ENCODE measurements at places on chromosomes 13 and 19.

- H3K4me3 ChIP-seq = no peak overlapping the region
- no peaks in the 10 kb centered on the region for H3K36me3 ChIP-seq
- H3K4me1 ChIP-seq = no peaks in the 10 kb centered on the region
- H3K27ac ChIP-seq = no peak overlapping the region
- DNase-seq = no peak
These were observed 143.6 kb downstream of the OXGR1 start for GRCh38 chr13:96850538-96851145.

GRCh38 chr13:49585220-49586157, at the start of gene RCBTB1:
Gene RCBTB1, minus strand, starts transcription at chr13:49585558. Its CDS starts 18,279 bp downstream, at chr13:49567279.
- DNase-seq = peak; percentile 70
- peak within 1 kb of the TSS; percentile 70 for H3K27ac ChIP-seq
- H3K4me3 ChIP-seq = peak within 1 kb of the TSS; percentile 91
- no peaks in the 10 kb centered on the region for H3K36me3 ChIP-seq
- no peaks in the 10 kb centered on the region for H3K27me3 ChIP-seq

DNA sequence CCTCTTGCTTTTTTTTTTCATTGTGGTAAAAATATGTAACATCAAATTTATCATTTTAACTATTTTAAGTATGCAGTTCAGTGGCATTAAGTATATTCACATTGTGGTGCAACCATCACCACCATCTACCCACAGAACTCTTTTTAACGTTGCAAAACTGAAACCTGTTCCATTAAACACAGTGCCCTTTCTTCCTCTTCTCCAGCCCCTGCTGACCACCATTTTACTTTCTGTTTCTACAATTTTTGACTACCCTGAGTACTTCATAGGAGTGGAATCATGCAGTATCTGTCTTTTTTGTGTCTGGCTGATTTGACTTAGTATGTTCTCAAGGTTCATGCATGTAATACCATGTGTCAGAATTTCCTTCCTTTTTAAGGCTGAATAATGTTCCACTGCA, 153.1 kb downstream of the FGF9 start:
- DNase-seq = no peak
- no peaks in the 10 kb centered on the region for H3K36me3 ChIP-seq
- H3K4me3 ChIP-seq = no peak overlapping the region
- H3K27me3 ChIP-seq = no peaks in the 10 kb centered on the region

- H3K4me1 ChIP-seq = no peaks in the 10 kb centered on the region
- no peak for DNase-seq
- H3K4me3 ChIP-seq = no peak overlapping the region
- peaks cover 33% of the 10 kb centered on the region for H3K36me3 ChIP-seq
- H3K27ac ChIP-seq = no peak overlapping the region
These were observed 18.5 kb downstream of the AP3D1 start for GRCh38 chr19:2132731-2133490.

DNA sequence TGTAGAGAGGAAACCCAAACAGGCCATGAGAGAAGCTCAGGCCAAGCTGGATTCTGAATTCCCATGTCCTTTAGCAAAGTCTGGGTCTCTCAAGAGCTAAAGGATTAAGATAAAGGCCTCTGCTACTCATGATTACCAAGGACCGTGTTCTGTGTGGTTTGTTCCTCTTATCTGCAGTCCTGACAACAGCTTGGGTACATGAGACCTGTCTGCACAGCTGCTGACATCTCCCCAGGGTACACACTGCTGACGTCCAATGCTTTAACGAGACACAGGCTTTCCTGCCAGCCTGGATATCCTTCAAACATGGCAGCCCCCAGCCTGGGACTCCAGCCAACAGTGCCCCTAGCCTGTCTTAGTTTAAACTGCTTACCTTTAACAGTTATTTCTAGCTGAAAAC, 211.0 kb downstream of the SLC7A1 start:
- H3K4me3 ChIP-seq = no peak overlapping the region
- no peak overlapping the region for H3K27ac ChIP-seq
- H3K36me3 ChIP-seq = no peaks in the 10 kb centered on the region
- no peaks in the 10 kb centered on the region for H3K27me3 ChIP-seq
- no peaks in the 10 kb centered on the region for H3K4me1 ChIP-seq
- no peak for DNase-seq

- H3K36me3 ChIP-seq = no peaks in the 10 kb centered on the region
- no peak for DNase-seq
- no peak overlapping the region for H3K4me3 ChIP-seq
- H3K4me1 ChIP-seq = no peaks in the 10 kb centered on the region
- no peak overlapping the region for H3K27ac ChIP-seq
These were observed 30.7 kb upstream of the SERPINE3 start for GRCh38 chr13:51308781-51309180.

DNA sequence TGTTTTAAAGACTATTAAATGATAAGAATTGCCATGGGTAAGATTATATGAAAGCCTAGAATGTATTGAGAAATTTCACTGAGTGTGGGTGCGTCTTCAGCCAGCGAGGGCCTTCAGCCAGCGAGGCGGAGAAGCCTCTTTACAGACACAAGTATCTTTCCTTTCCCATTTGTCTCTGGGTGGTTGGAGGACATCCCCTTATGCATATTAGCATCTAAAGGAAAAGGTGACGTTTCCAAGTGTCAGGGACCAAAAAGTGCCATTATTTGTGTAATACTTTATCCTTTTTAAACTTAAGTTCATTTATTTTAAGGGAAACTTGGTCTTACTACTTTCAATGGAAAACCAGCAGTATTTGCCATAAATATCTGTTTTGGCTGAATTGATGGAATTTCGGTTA, 22.2 kb downstream of the SMARCA4 start:
- H3K4me1 ChIP-seq = no peaks in the 10 kb centered on the region
- DNase-seq = no peak
- H3K36me3 ChIP-seq = peaks cover 10% of the 10 kb centered on the region

- no peak overlapping the region for H3K4me3 ChIP-seq
- DNase-seq = peak; percentile 52
- no peak overlapping the region for H3K27ac ChIP-seq
- H3K36me3 ChIP-seq = no peaks in the 10 kb centered on the region
- no peaks in the 10 kb centered on the region for H3K27me3 ChIP-seq
These were observed 7.0 kb upstream of the MAMSTR start for GRCh38 chr19:48726556-48726955.

GRCh38 chr19:15072930-15073647, 8.9 kb upstream of the OR1I1 start:
- no peak for DNase-seq
- H3K4me1 ChIP-seq = no peaks in the 10 kb centered on the region
- no peak overlapping the region for H3K27ac ChIP-seq
- H3K36me3 ChIP-seq = no peaks in the 10 kb centered on the region
- H3K4me3 ChIP-seq = no peak overlapping the region
- H3K27me3 ChIP-seq = no peaks in the 10 kb centered on the region

- H3K36me3 ChIP-seq = no peaks in the 10 kb centered on the region
- no peak overlapping the region for H3K27ac ChIP-seq
- peak; percentile 48 for DNase-seq
- H3K4me1 ChIP-seq = peaks cover 34% of the 10 kb centered on the region
- H3K4me3 ChIP-seq = peak overlapping the region; percentile 34
These were observed 5.2 kb upstream of the ZNF579 start for GRCh38 chr19:55585658-55586339.

DNA sequence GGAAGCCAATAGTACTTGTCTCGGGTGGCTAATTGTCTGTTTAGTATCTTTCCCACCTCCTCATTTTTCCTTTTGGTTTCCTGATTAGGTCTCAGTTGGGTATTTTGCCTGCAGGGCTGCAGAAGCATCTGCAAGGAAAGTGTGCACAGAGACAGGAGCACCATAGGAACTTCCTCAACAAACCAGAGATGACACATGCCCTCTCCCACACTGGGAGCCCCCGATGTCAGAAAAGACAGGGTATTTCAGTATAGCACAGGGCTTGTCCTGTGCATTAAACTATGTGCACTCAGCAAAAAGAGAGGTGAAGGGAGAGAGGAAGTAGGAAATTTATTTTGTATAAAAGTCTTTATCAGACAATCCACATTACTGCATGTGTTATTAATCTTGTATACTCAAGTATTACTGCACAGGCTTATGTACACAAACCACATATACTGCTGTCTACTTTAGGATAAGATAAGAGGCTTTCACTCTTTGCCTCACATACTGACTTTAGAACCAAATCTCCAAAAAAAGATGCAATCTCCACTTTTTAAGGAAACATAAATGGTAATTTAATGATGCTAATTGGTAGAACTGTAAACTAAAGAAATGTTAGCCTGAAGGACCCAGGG, 501.0 kb downstream of the FOXO1 start:
- H3K36me3 ChIP-seq = no peaks in the 10 kb centered on the region
- no peaks in the 10 kb centered on the region for H3K27me3 ChIP-seq
- DNase-seq = no peak
- no peak overlapping the region for H3K4me3 ChIP-seq
- no peak overlapping the region for H3K27ac ChIP-seq
- H3K4me1 ChIP-seq = peaks cover 12% of the 10 kb centered on the region

GRCh38 chr19:4064149-4064495, 2.6 kb downstream of the ZBTB7A start:
- no peaks in the 10 kb centered on the region for H3K27me3 ChIP-seq
- peaks cover 60% of the 10 kb centered on the region for H3K4me1 ChIP-seq
- no peak for DNase-seq
- peak overlapping the region; percentile 58 for H3K4me3 ChIP-seq
- H3K27ac ChIP-seq = peak overlapping the region; percentile 70
- no peaks in the 10 kb centered on the region for H3K36me3 ChIP-seq

DNA sequence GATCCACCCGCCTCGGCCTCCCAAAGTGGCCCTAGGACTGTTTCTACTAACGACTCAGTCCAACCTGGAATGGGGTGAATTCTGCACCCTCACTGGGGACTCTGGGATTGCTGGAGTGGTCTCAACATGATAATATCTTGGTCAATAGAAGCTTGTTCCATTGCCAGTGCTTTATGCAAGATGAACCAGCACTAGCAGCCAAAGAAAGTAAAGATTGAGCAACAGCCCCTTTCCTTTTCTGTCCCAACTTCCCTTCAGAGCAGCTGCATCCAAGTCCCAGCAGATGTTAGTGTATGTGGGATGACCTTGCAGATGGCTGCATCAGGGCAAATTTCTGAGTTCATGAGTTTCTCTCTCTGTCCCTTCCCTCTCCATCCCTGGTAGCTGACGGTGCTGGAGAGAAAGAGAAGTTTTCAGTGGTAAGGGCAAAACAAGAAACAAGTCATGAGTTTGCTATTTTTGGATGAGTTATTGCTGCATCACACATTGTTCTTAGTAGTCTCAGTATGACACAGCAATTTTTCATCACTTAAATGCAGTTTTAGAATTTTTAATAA, 183.6 kb upstream of the EDNRB start:
- H3K36me3 ChIP-seq = no peaks in the 10 kb centered on the region
- no peak for DNase-seq
- no peak overlapping the region for H3K4me3 ChIP-seq
- no peak overlapping the region for H3K27ac ChIP-seq

DNA sequence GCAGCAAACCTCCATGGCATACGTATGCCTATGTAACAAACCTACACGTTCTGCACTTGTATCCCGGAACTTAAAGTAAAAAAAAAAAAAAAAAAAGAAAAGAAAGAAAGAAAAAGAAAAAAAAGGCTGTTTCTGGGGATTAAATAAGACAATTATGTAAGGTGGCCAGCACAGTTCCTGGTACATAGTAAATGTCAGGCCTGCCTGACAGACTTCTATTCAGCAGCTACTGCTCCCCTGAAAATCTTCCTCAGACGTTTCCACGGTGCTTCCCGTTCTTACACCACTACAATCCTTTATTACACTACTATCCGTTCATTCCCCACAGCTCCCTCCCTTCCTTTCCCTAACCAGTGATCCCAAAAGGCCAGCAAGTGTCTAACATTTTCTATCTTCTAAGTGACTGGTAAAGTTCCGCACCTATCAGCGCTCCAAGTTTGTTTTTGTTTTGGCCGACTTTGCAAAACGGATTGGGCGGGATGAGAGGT, 636 bp upstream of the RB1 start:
- H3K27me3 ChIP-seq = no peaks in the 10 kb centered on the region
- peaks cover 29% of the 10 kb centered on the region for H3K4me1 ChIP-seq
- peak overlapping the region; percentile 99 for H3K27ac ChIP-seq
- no peak for DNase-seq
- peak overlapping the region; percentile 66 for H3K4me3 ChIP-seq

- no peak for DNase-seq
- no peak overlapping the region for H3K27ac ChIP-seq
- H3K4me3 ChIP-seq = no peak overlapping the region
These were observed 5.3 kb upstream of the PSG7 start for GRCh38 chr19:42942187-42942789.

DNA sequence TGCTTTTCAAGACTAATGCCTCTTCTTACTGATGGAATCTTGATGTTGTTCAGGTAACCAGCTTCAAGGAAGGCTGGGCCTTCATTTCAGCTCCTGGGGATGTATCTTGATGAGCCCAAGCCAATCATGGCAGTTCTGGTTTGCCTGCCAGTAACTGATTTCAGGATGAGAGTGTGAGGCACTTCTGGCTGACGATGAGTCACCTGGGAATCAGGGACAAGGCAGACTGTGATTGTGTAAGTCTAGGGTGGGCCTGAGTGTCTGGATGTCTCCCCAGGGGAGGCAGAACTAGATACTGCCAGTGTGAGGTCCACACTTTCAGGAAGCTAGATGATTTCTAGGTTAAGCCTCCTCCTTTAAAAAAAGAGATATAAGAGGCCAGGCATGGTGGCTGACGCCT, 77.3 kb upstream of the KL start:
- no peaks in the 10 kb centered on the region for H3K4me1 ChIP-seq
- no peak for DNase-seq
- no peaks in the 10 kb centered on the region for H3K27me3 ChIP-seq
- no peak overlapping the region for H3K27ac ChIP-seq
- H3K4me3 ChIP-seq = no peak overlapping the region
- no peaks in the 10 kb centered on the region for H3K36me3 ChIP-seq

DNA sequence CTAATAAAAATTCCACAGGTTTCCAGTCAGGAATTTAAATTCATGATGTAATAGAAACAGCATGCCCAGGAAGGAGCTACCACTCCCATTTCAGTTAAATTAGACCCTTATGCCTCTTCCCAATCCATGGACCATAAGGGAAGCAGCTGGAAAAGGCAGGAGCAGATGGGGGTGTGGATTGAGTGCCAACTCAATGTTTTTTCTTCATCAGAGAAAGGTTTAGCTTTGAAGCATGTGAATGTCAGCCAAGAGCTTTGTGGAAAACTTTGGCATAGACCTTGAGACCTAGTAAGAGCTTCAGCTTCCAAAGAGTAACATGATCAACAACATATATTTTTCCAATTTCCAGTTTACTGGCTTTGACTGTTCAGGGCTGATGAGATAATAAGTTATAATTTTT, 2139.9 kb downstream of the PCDH9 start:
- H3K27me3 ChIP-seq = no peaks in the 10 kb centered on the region
- no peak for DNase-seq
- H3K27ac ChIP-seq = no peak overlapping the region

DNA sequence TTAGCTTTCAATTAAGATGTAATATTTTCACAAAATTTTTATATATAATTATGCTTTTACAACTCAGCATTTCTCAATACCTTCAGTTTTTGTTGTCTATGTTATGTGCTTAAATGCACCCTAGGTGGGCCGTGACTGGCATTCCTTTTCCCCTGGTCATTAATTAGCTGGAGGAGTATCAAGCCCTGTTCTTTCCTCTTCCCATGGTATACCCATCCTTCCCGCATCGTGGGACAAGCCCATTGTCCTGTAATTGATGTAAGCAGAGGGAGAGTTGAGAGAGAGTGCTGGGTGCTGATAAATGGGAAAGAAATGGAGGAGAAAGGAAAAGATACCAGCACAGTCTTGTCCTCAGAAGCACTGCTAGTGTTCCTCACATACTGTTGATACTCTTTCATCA, 591.7 kb downstream of the GPC6 start:
- no peaks in the 10 kb centered on the region for H3K4me1 ChIP-seq
- H3K27ac ChIP-seq = no peak overlapping the region
- no peaks in the 10 kb centered on the region for H3K27me3 ChIP-seq
- no peak overlapping the region for H3K4me3 ChIP-seq
